ENCODE measurements at places on chromosomes 4 and X.

- no peak for DNase-seq
These were observed 165.1 kb upstream of the TTC29 start for GRCh38 chr4:147110473-147111367.

- DNase-seq = no peak
These were observed 163.9 kb upstream of the SLC7A11 start for GRCh38 chr4:138405934-138406567.

DNA sequence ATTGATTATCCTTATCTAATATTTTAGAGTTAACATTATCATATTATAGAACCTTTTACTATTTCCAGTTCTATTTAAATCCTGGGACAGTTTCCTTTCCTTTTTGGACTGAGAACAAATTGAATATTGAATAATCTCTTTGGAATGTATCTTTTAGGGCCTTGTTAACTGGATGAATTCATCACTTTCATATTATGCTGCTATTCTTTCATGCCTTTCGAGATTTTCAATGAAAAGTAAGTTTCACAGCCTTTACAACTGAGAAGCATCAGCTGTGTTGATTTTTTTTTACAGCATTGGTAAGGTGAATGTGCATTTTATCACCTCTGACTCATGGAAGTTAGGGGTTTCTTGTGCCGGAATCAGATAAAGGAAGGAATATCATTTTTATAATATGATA, 39.6 kb downstream of the PDLIM5 start:
- no peak for DNase-seq

GRCh38 chrX:102765809-102766208, 45.3 kb downstream of the GPRASP3 start:
- no peak for DNase-seq

GRCh38 chrX:21873063-21873775, 17.4 kb downstream of the YY2 start:
- no peak for DNase-seq

- no peak for DNase-seq
These were observed 148.8 kb downstream of the CPEB2 start for GRCh38 chr4:15151033-15151432.

- no peak for DNase-seq
These were observed 694 bp downstream of the TBL1X start for GRCh38 chrX:9465380-9466123.

DNA sequence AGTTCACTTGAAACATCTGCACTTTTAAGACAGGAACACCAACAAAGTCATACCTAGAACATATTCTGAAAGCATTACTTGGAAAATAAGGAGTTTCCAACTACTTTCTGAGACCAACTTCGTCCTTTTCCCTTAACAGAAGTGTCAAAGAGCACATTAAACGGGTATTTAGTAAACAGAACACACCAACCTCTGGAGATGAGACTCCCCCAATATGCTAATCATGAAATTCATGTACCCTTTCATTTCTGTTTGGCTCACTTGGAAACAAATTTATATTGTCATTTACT, 69.2 kb downstream of the NOCT start:
- no peak for DNase-seq

DNA sequence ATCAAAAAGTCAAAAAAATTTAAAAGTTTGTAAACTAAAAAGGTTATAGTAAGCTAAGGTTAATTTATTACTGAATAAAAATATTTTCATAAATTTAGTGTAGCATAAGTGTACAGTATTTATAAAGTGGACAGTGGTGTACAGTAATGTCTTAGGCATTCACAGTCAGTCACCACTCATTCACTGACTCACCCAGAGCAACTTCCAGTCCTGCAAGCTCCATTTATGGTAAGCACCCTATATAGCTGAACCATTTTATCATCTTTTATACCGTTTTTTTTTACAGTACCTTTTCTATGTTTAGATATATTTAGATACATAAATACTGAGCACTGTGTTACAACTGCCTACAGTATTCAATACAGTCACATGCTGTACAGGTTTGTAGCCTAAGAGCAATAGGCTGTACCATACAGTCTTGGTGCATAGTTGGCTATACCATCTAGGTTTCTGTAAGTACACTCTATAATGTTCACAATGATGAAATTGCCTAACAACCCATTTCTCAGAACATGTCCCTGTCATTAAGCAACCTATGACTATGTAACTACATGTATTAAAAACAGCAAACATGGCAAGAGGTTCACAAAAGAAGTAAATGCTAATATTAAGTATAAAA, 18.6 kb downstream of the ACSL4 start:
- DNase-seq = no peak

DNA sequence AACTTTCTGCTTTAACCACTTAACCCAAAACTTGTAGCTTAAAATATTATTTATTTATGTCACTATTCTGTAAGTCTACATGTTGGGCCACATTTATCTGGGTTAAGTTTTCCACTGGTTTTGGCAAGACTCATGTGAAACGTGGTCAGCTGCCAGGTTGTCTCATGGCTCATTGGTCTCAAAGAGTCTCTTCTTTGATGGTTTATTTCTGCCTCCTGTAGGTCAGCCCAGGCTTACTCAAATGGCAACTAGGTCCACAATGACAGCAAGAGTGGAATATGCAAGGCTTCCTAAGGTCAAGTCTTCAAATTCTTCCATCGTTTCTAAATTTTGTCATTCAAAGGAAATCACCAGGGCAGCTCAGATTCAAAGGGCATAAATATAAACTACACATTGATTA, 828.7 kb downstream of the PCDH7 start:
- DNase-seq = no peak

DNA sequence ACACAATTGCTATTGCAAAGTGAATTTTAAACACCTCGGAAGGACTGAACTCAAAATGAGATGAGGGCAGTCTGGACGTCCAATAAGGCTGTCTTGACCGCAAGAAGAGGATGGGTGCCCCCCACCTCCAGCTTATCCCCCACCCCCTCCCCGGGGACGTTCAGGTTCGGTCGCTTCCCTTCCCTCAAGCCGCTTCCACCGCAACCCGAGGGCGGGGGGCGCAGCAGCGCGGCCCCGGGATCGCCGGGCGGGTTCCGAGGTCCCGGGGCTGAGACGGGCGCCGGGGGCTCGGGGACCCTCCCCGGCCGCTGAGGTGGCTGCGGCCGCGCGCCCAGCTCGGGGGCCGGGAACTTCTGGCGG, 480 bp downstream of the USP46 start:
- DNase-seq = no peak

- no peak for DNase-seq
These were observed 22.1 kb downstream of the PKD2 start for GRCh38 chr4:88029556-88029955.

GRCh38 chrX:110032534-110033147, 29.7 kb downstream of the TMEM164 start:
- no peak for DNase-seq

- no peak for DNase-seq
These were observed 85.0 kb upstream of the ZNF81 start for GRCh38 chrX:47751670-47752069.

GRCh38 chr4:161816958-161817357, 346.8 kb downstream of the FSTL5 start:
- DNase-seq = no peak

- DNase-seq = no peak
These were observed 171.2 kb upstream of the NWD2 start for GRCh38 chr4:37073226-37073840.

GRCh38 chr4:52094376-52095145, 43.5 kb downstream of the SPATA18 start:
- no peak for DNase-seq

DNA sequence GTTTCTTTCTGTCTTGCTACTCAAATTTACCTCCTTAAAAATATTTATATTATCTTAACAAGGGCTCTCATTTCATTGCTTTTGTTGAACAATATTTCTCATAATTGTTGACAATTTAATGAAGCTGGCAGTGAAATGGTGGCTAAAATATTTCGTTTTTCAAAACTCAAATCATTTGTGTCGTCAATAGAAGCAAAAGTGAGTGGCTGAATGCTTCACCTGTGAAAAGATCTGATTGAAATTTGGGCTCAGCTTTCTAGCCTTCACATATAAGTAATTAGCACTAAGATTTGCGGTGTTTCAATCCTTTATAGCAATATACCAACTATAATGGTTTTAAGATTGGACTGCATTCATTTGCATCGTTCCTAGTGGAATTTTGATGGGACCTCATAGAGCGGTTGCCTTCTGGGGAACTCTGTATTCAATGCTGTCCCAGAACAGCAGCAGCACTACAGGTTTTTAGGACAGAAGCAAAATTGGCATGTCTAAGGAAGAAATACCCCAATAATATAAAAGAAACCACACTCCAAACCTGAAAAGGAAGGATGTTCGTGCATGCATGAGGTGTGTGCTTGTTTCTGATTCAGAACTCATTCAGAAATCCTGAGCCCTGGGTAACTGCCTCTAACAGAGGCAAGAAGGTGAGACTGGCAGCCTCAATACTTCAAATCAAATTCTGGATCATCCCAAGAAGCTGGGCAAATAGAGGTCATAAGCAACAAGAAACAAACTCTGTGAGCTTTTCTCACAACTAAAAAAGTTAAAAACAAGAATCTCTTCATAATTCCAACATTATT, 2.5 kb downstream of the CXCL1 start:
- DNase-seq = no peak

- no peak for DNase-seq
These were observed 364.7 kb downstream of the PCDH7 start for GRCh38 chr4:31084806-31085416.

DNA sequence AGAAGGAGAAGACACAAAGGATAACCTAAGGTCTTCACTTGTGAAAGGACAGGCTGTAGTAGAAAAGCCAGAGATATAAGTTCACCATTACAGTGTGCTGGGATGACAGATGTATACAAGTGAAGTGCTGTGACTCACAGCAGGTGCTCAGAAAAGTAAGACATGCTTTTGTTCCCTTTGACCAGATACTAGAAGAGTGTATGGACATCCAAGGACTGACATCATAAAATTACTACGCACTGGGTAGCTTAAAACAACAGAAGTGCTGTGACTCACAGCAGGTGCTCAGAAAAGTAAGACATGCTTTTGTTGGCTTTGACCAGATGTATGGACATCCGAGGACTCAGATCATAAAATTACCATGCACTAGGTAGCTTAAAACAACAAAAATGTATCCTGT, 61.6 kb upstream of the BTC start:
- no peak for DNase-seq

DNA sequence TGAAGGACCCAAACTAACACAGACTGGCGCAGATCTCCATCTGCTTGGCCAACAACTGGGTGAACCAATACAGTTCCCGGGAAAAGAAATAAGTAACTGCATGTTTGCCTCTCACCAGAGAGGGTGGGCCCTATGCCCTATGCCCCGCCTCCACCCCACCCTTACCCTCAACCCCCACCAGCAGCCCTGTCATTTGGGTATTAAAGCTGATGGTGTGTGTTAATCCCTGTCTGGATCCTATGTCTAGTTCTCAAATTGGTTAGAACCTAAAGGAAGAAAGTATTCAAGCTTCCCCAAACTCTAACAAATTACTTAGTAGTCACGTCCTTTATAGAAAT, 19.0 kb downstream of the SMPX start:
- no peak for DNase-seq

- no peak for DNase-seq
These were observed 10.7 kb downstream of the CAPN6 start for GRCh38 chrX:111259559-111259958.

- DNase-seq = no peak
These were observed 2.0 kb upstream of the THAP9 start for GRCh38 chr4:82898322-82899243.

- DNase-seq = no peak
These were observed 562.7 kb downstream of the RPA4 start for GRCh38 chrX:97446298-97446882.

- no peak for DNase-seq
These were observed 107.4 kb upstream of the ANK2 start for GRCh38 chr4:112942077-112942476.

- no peak for DNase-seq
These were observed 36.3 kb upstream of the PDGFRA start for GRCh38 chr4:54192811-54193210.

GRCh38 chr4:5747738-5748375, 36.9 kb downstream of the EVC start:
- DNase-seq = no peak

DNA sequence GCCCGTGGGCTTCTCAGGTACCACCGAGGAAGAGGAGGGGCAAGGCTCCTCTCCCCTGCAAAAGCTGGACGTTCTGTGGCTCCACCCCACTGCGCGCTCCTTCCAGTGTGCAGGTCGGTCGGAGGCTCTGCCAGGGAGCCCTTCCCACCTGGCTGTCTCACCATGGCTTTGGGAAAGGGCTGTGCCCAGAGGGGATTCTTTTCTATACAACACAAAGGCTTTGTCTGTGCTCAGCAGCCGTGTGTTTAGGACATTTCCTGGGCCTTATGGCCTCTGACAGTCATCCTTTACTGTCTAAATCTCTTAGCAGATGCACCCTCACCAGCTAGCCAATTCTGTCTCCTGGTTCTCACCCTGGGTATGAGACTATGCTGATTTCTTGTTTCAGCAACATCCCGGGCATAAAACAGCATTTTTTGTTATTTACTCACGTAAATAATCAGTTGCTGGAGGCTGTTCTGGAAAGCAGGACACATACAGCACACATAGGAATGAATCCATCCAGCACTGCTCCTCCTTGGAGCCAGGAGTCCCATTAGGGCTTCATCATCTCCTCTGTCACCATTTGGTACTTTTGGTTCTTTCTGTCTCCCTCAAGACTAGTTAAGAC, 20.4 kb upstream of the ATXN3L start:
- no peak for DNase-seq

GRCh38 chr4:78056265-78057129, 626 bp upstream of the FRAS1 start:
- no peak for DNase-seq

DNA sequence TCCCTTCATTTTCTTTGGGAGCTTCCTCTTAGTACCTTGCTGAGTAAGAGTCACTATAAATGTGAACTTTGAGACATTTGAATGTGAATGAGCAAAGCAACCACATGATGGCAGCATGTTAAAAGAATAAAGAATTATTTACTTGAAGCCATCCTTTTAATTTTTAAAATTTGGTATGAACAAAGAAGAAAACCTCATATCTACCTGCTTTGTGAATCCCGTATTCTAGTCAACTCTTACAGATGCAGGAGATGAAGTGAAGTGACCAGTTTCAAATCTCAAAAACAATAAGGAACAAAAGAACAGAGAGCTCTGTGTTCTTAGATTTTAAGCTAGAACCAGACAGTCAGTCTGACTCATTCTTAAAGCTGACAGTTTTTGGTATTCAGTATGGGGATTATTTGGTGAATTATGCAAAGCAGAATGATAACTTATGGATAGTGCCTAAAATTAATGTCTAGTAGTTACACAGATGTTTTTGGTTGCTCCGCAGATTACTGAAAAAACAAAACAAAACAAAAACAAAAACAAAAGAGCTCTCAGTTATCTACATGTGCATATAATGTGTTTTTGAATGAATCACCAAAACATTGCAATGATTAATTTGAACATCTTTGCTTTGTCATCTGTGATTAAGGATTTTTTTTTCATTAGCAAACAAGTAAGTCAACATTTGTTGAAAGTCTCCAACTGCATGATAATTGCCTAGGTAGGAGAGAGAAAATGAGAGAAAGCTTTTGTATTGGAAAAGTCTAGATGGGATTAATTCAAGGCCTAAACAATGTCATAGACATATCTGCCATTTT, 48.2 kb upstream of the H2AZ1 start:
- DNase-seq = no peak

Measured in stimulated activated CD8-positive, alpha-beta memory T cell treated with anti-CD3 and anti-CD28 coated beads, Interleukin-7, amount 100 ng/mL, for 1 hour (primary cell).